Endothelial cell (in vitro differentiated cells): ENCODE measurements at places on chromosomes 13 and 19. TPM values are rescaled to one million over a fixed set of nuclear protein-coding genes. Genes with fewer than 3 reads are reported as not detected.

Gene CTXN1
- total RNA-seq: 18.3 TPM

Gene CYP4F11
- not detected for total RNA-seq

Gene KLF1
- 0.54 TPM for total RNA-seq

Gene MAST1
- 4.1 TPM for total RNA-seq

Gene ZNF440
- 0.44 TPM for total RNA-seq

Gene EPS8L1
- 24.6 TPM for total RNA-seq

Gene PTPRH
- not detected for total RNA-seq

Gene SERP2
- 1.8 TPM for total RNA-seq

Gene CD70
- total RNA-seq: 0.51 TPM

Gene ATP12A
- 0.64 TPM for total RNA-seq

Gene ZNF443
- 7.3 TPM for total RNA-seq

Gene ZNF221
- total RNA-seq: 7.3 TPM

Gene FPR1
- 0.67 TPM for total RNA-seq

Gene LYPD5
- total RNA-seq: not detected

Gene CEACAM6
- not detected for total RNA-seq

Gene B3GNT8
- 10.7 TPM for total RNA-seq

Gene KIR2DL3
- total RNA-seq: not detected

Gene PPFIA3
- total RNA-seq: 19.7 TPM

DNA sequence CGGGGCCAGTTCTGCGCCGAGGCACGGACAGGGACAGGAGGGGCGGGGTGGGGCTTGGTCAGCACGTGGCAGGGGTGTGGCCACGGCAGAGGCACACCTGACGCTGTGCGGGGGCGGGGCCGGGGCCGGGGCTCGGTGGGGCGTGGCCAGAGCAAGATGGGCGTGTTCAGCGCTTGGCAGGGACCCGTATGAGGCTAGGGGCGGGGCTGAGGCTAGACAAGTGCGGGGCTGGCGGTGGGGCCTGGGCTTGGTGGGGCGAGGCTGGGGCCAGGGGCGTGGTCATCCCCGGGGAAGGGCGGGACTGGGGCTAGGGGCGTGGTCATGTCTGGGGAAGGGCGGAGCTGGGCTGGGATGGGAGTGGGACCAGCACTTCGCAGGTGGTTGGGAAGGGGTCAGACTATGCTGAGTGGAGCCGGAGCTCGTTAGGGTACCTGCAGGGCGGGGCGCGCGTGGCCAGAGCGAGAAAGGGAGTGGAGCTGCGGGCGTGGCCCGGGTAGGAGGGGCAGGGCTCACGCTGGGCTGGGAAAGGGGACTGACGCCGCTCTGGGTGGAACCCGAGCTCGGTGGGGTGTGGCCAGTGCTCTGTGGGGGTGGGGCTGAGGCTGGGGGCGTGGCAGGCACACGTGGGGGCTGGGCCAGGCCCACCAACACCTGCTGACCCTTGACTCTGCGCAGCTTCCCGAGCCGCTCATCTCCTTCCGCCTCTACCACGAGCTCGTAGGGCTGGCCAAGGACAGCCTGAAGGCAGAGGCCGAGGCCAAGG is 12.8 kb downstream of the POLR2E start:
- DNase-seq: peak; percentile 58

GRCh38 chr13:39201180-39201579 is 162.9 kb downstream of the NHLRC3 start:
- DNase-seq: no peak

- DNase-seq: no peak
These were observed 28.1 kb downstream of the KEAP1 start for GRCh38 chr19:10474962-10475451.

DNA sequence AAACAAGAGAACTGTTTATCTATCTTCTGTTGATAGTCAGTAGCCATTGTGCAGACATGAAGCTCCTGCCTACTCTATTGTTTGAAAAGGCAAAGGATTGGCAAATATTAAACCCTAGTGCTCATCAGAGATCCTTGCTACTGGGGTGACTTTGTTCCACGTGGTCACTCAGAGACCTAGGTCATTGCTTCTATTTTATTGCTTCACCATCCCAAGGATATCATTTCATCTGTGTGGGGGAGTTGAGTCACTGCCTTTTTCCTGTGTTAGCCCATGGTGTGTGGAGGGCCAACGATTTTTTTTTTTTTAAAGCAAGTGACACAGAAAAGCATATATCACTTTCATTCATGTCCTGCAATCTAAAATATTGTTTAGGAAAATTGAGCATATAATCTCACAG is 254.1 kb upstream of the RXFP2 start:
- DNase-seq: no peak

DNA sequence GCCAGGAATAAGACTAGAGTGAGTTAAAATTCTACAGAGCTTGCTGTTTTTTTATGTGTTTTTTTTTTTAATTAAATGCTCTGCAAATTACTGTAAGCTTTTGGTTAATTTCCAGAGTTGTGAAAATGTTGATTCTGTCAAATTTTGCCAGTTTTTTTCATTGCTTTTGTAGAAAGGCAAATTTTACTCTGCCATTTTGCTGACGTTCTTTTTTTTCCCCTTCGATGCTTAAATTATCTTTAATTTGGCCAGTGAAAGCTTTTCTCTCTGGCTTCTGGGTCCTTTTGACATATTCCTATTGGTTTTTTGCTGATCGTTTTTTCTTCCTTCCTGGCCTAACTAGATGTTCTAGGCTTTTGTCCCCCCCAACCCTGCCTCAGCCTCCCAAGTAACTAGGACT is 23.8 kb upstream of the EVI5L start:
- DNase-seq: no peak

- DNase-seq: no peak
These were observed 104.6 kb downstream of the COL4A2 start for GRCh38 chr13:110411688-110412059.

DNA sequence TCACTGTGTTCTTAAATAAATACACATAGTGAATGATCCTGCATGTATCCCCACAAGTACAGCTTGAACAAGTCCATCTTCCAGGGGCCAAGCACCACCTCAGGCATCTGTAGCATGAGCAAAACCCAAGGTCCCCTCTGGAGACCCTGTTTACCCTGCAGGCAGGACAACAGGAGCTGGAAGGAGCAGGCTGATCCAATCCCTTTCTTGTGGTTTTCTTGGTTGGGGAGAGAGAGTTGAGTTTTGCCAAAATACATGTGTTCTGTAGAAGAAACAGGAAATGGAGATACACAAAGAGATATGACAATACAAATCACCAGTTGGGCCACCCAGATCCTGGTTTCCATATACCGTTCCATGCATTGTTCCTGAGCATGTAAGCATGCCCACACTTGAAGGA is 92.8 kb downstream of the SHISA2 start:
- DNase-seq: no peak

DNA sequence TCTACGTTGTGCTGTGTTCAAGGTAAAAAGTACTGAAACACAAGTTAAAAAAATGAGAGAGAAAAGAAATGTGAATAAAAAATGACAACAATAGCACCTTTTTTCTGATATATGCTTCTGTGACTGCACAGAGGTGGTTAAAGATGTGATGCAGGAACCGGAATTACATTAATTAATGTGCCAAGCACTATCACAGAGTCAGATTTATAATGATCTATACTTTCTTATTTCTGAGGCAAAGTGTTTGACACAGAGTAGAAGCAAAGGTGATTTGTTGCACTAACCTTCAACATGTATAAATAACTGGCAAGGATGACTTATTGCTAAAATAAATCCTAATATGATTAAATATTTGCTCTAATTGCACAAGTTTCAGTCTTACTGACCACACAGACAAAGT is 654.6 kb upstream of the SLITRK1 start:
- DNase-seq: no peak

GRCh38 chr13:48726711-48727110 is 73.0 kb downstream of the CYSLTR2 start:
- no peak for DNase-seq

DNA sequence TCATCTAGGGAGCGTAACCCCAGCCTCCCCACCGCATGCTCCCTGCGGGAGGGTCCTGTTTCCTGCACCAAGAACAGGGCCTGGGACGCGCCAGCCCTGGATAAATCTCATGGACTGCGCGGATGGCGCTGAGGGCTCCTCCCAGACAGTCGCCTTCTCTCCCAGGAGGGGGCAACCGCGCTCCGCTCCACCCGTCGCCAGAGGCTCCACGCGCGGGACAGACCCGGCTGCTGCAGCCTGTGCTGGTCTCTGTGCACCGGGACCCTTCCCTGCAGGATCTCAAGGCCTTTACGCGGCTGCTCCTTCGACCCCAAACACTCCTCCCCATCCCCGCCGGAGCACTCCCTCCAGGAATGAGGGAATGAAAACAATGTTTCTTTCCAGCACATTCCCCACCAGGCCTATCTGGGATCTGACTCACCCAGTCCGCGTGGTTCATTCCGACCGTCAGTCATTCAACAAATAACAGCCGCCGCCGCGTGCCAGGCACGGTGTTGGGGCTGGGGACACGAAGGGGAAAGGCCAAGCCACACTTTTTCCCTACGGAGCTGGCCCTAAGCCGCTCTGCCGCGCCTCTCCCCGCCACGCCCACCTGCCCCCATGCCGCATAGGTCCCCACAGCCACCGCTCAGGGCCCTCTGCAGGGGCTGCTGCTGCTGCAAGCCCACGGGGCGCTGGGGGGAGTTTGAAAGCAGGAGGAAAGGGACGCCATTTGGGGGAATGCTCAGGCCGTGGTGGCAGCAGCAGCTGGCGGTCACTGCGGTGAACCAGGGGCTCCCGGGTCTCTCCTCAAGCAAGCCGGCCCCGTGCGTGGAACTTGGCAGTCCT is 6.0 kb downstream of the PNMA8B start:
- DNase-seq: no peak

- DNase-seq: no peak
These were observed 3.9 kb downstream of the SIAH3 start for GRCh38 chr13:45847554-45848224.

GRCh38 chr13:79384022-79384610 is 21.9 kb downstream of the RBM26 start:
- DNase-seq: no peak

GRCh38 chr13:110815471-110816204 is 99.2 kb downstream of the ANKRD10 start:
- DNase-seq: no peak

- DNase-seq: no peak
These were observed 13.6 kb upstream of the ZNF14 start for GRCh38 chr19:19746286-19747213.

GRCh38 chr13:37918116-37918714 is 48.6 kb upstream of the TRPC4 start:
- DNase-seq: no peak

DNA sequence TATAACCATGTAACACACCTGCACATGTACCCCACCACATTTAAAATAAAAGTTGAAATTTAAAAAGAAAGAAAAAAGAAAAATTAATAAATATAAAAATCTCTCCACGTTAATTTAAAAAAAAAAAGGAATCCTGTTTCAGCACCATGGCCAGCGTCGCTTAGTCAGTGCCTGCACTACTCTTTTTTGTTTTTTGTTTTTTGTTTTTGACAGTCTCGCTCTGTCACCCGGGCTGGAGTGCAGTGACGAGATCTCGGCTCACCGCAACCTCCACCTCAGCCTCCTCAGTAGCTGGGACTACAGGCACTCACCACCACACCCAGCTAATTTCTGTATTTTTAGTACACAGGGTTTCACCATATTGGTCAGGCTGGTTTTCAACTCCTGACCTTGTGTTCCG is 835.9 kb downstream of the UQCRFS1 start:
- DNase-seq: no peak

DNA sequence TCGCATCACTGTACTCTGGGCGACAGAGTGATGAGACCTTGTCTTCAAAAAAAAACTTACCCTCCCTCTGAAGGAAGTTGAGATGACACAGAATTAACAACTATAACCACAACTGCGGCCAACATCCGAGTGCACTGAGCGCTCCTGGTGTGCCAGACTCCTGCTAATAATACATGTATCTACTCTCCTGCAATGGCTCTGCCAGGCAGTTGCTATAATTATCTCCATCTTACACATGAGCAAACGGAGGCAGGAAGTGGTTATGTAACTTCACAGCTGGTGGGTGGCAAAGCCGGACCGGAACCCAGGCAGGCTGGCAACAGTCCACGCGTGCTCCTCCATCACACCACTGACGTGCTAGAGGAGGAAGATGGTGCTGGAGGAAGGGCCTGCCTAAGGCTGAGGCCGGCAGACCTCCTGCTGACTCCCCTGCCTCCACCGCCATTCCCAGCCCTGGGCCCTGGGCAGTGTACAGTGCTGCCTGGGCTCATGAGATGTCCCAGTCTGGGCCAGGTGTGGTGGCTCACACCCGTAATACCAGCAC is 12.6 kb downstream of the XRCC1 start:
- no peak for DNase-seq

DNA sequence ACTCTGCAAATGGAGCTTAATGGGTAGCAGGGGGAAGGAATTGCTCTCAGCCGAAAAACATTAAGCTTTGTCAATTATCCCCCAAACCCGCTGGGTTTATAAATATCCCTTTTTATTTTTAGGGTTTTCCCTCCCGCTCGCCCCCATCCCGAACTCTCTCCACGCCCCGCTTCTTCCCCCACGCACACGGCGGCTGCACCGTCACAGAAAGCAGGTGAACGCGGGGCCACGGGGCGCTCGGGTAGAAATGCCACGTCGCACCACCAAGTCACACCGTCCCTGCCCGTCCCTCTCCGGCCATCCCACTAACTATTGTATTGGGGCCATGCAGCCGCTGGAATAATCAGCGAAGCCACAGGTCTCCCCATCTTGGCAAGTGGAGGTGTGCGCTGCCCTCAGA is 3.5 kb downstream of the PTPRS start:
- DNase-seq: no peak

- DNase-seq: no peak
These were observed 29.3 kb downstream of the MIPEP start for GRCh38 chr13:23859904-23860303.

- no peak for DNase-seq
These were observed 108.0 kb downstream of the DNAJC3 start for GRCh38 chr13:95784900-95785290.

DNA sequence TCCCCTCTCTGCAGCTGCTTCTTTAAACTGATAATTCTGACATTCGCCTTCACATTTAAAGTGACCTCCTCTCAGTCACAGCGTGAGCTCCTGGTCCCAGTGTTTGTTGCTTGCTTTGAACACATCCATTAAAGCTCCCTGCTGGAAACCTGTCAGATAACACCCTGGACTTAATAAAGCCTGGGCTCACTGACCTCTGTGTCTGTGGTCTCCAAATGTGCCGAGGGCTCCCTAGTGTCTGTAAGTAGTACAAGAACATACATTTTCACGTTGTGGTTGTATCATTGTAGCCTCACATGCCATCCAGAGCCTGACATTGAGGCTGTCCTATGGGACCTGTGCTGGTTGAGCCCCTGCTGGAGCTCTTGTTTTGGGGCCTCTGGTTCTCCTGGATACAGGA is 2.6 kb upstream of the PSG4 start:
- no peak for DNase-seq

DNA sequence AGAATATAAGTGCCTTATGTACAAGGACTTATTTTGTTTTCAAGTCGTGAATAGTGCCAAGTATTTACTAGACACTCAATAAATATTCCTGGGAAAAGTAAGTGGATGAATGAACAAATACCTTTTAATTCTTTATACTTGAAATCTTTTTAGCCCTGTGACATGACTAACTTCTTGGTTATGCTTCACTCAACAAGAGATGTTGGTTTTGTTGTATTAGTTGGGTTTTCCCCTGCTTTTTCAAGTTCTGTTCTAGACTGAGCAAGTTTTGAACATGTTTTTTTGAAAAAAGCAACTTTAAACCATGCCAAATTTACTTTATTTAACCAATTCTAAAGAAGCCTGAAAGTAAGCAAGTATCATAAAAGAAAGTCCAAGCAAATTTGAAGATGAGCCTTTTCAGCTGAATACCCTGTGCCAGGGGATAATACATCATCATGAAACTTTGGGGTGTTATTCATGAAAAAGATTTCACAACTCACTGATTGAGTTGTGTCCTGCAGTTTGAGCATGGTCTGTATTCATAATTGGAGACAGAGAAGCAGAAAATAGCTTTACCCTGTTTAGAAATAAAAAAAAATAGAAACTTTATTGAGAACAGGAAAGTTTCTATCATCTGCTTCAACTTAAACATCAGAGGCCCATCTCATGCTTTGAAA is 11.1 kb downstream of the LMO7 start:
- DNase-seq: no peak
